ENCODE measurements at places on chromosomes 12 and 14.

DNA sequence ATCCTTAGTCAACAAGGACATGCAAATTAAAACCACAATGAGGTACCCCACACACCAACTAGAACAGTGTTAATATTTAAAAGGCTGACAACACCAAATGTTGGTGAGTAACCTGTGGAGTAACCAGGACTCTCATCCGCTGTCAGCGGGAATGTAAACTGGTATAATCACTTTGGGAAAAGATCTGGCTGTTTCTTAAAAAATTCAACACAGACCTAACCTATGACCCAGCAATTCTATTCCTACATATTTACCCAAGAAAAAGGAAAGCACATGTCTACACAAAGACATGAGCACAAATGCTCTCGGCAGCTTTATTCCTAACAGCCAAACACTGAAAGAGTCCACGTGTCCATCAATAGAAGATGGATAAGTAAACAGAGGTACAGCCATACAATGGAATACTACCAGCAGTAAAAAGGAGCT, 26.6 kb downstream of the NRDE2 start:
- peaks cover 37% of the 10 kb centered on the region for H3K36me3 ChIP-seq
- DNase-seq, result no peak
- no peak overlapping the region for H3K27ac ChIP-seq
- peaks cover 9% of the 10 kb centered on the region for H3K4me1 ChIP-seq

- H3K4me1 ChIP-seq, result peaks cover 18% of the 10 kb centered on the region
- peak; percentile 43 for DNase-seq
- H3K27me3 ChIP-seq, result no peaks in the 10 kb centered on the region
- H3K36me3 ChIP-seq, result peaks cover 8% of the 10 kb centered on the region
- peak overlapping the region; percentile 62 for H3K27ac ChIP-seq
- H3K4me3 ChIP-seq, result peak overlapping the region; percentile 90
Observed at GRCh38 chr12:124566161-124566996, 1.0 kb downstream of the NCOR2 start.

GRCh38 chr12:88391556-88391955, 188.7 kb downstream of the KITLG start:
- no peak overlapping the region for H3K4me3 ChIP-seq
- no peaks in the 10 kb centered on the region for H3K27me3 ChIP-seq
- H3K36me3 ChIP-seq, result no peaks in the 10 kb centered on the region
- H3K4me1 ChIP-seq, result no peaks in the 10 kb centered on the region

DNA sequence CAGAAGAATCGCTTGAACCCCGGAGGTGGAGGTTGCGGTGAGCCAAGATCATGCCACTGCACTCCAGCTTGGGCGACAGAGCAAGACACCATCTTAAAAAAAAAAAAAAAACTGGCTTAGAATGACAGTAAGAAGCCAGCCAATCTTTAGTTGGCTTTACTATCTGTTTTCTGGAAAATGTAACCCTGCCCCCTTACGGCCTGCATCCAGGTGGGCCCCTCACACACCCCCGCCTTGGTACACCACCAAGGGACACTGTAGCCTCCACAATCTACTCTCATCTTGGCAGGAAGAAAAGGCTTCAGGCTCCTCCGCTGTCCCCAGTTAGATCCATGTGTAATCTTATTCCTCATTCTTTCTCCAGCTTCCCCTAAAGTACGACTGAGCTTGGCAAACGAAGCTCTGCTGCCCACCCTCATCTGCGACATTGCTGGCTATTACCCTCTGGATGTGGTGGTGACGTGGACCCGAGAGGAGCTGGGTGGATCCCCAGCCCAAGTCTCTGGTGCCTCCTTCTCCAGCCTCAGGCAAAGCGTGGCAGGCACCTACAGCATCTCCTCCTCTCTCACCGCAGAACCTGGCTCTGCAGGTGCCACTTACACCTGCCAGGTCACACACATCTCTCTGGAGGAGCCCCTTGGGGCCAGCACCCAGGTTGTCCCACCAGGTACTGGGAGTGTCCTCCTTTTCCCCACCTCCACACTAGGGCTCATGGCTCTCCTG, 6.6 kb downstream of the TAPBPL start:
- peaks cover 65% of the 10 kb centered on the region for H3K4me1 ChIP-seq
- peaks cover 73% of the 10 kb centered on the region for H3K36me3 ChIP-seq
- DNase-seq, result no peak
- H3K27ac ChIP-seq, result peak overlapping the region; percentile 90
- no peaks in the 10 kb centered on the region for H3K27me3 ChIP-seq
- H3K4me3 ChIP-seq, result no peak overlapping the region

DNA sequence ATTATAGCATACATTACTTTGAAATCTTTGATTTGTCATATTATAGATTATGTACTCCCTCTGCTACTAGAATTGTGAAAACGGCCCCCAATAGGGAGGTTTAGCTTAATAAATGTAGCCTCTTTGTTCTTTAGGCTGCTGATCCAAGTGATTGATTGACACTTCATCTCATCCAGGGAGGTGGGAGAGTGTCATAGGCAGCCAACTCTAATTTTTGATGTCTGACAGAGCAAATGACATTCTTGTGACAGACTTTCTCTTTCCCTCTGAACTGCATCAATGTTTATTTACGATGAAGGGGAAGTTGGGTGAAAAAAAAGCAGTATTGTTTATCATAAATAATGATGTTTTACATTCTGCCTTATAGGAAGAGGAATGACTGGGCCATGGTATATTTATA, 221.4 kb downstream of the MDGA2 start:
- H3K36me3 ChIP-seq, result no peaks in the 10 kb centered on the region
- no peak for DNase-seq
- no peak overlapping the region for H3K4me3 ChIP-seq
- H3K4me1 ChIP-seq, result no peaks in the 10 kb centered on the region

GRCh38 chr12:39127401-39127800, 222.0 kb upstream of the CPNE8 start:
- H3K27me3 ChIP-seq, result peaks cover 11% of the 10 kb centered on the region
- DNase-seq, result no peak
- no peaks in the 10 kb centered on the region for H3K4me1 ChIP-seq
- H3K4me3 ChIP-seq, result no peak overlapping the region
- H3K27ac ChIP-seq, result no peak overlapping the region
- no peaks in the 10 kb centered on the region for H3K36me3 ChIP-seq

DNA sequence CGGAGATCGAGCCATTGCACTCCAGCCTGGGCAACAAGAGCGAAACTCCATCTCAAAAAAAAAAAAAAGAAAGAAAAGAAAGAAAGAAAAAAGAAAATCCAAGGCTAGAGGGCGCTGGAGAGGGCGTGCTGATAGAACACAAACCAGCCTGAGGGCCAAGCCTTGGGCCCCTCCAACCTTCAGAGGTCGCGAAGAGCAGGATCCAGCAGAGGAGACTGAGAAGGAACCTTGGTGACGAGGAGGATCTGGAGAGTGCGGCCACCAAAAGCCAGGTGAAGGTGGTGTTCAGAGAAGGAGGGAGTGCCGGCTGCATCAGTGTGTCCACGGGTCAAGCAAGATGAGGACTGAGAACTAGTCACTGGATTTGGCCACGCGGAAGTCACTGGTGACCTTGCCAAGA, 4.1 kb upstream of the DYNC1H1 start:
- no peak overlapping the region for H3K4me3 ChIP-seq
- H3K27ac ChIP-seq, result peak overlapping the region; percentile 75
- peaks cover 22% of the 10 kb centered on the region for H3K4me1 ChIP-seq
- DNase-seq, result no peak

GRCh38 chr14:30210630-30211029, 283.0 kb upstream of the PRKD1 start:
- H3K4me1 ChIP-seq, result no peaks in the 10 kb centered on the region
- H3K27me3 ChIP-seq, result no peaks in the 10 kb centered on the region
- no peak for DNase-seq
- no peak overlapping the region for H3K27ac ChIP-seq
- H3K4me3 ChIP-seq, result no peak overlapping the region
- no peaks in the 10 kb centered on the region for H3K36me3 ChIP-seq

DNA sequence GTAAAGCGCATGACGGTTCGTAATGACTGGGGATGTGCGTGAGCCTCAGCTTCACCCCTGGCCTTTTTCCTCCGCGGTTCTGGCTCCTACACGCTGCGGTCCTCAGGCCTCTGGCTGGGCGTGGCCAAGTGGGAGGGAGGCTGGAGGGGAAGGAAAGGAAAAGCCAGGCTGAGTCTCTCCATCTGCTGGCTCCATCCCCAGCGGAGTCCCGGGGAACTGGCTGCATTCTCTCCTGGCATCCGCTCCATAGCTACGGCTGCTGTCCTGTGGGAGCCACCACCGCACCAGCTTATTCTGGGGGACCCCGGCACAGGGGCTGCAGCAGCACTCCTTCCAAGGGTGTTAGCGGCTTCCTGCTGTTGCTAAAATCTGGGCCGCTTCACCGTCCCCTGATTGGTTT, 68.2 kb upstream of the SLC24A4 start:
- H3K27me3 ChIP-seq, result peaks cover 71% of the 10 kb centered on the region
- DNase-seq, result no peak
- peaks cover 2% of the 10 kb centered on the region for H3K36me3 ChIP-seq
- no peak overlapping the region for H3K27ac ChIP-seq

- no peak for DNase-seq
- H3K4me3 ChIP-seq, result no peak overlapping the region
- H3K27me3 ChIP-seq, result no peaks in the 10 kb centered on the region
Observed at GRCh38 chr12:7732993-7733392, 14.2 kb downstream of the CLEC4C start.
